ENCODE measurements at places on chromosomes 6 and 20. TPM values are rescaled to one million over a fixed set of nuclear protein-coding genes. Genes with fewer than 3 reads are reported as not detected.

The SS18L1 gene
- total RNA-seq = 12.9 TPM

The SCRT2 gene
- not detected for total RNA-seq

The ENPP3 gene
- 1.5 TPM for total RNA-seq

The HRH3 gene
- not detected for total RNA-seq

DNA sequence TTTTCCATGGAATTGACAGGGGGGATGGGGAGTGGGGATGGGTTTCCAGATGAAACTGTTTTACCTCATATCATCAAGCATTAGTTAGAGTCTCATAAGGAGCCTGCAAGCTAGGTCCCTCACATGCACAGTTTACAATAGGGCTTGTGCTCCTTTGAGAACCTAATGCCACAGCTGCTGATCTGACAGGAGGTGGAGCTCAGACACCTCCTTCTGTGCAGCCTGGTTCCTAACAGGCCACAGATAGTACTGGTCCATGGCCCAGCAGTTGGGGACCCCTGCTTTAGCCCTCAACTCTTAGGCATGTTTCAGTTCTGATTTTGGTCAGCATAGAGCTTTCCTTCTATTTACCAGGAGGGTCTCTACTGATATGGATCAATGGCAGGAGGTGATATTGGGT is 251.6 kb downstream of the LAMA2 start:
- no peak for DNase-seq

- DNase-seq = no peak
Measured at GRCh38 chr6:3696525-3697088, 54.9 kb downstream of the PXDC1 start.

All from ovary (tissue), 10 donors.